ENCODE measurements at places on chromosomes 16 and 17.

DNA sequence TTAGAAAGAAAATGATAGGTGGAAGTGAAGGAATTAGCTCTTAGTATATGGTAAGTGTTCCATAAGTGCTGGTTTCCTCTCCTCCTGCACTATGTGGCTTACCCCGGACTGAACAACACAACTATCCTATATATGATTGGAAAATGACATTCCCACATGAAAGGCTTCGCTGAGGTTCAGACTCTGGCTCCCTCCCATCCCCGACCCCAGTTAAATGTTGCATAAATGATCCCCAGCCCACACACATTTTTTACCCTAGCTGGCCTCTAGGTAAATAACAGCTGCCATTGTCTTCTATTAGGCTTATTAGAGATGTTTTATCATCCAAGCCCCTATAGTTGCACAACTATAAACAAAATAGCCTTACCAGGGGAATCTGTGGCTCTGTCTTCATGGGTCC, 495.6 kb upstream of the CDH11 start:
- DNase-seq, result peak; percentile 13

GRCh38 chr17:72361892-72362291, 241.1 kb downstream of the SOX9 start:
- DNase-seq, result no peak

DNA sequence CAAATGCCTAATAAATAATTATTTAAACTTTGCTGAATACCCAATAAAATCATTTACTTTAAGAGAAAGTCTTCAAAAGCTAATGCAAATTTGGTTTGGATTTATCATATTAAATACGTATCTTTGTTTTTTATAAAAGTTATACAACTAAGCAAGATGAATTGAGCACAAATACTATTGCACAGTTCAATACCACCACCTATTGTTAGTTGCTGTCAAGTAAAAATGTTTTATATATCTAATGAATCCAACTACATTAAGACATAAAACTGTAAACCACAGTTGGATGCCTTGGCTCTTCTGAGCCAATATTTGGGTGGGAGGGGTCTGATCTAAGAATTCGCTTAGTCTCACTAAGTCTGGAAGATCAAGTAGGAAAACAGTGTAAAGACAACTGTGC, 7.7 kb downstream of the FBXL20 start:
- DNase-seq, result peak; percentile 15

DNA sequence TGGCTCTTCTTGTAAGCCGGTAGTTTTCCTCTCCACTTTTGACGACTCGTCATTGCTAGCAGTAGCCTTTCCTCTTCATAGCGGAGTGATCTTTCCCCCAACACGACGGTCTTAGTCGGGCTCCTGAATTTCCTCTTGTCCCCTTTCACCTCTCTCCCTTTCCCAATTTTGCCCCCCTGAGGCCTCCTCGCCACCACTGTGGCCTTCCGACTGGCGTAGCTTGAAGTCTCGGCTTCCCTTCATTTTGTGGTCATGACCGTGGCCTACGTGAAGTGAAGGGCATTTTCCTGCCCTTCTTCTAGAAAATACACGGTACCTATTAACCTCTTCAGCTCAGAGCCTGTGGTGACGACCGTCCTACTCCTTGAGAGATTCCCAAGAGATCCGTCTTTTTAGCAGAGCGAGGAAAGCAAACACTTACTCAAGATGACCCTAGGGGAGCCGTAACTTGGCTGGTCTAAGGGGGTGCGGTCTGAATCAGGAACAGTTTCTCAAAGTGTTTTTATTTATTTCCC, 787 bp downstream of the PRKAR1A start:
- DNase-seq, result peak; percentile 36

DNA sequence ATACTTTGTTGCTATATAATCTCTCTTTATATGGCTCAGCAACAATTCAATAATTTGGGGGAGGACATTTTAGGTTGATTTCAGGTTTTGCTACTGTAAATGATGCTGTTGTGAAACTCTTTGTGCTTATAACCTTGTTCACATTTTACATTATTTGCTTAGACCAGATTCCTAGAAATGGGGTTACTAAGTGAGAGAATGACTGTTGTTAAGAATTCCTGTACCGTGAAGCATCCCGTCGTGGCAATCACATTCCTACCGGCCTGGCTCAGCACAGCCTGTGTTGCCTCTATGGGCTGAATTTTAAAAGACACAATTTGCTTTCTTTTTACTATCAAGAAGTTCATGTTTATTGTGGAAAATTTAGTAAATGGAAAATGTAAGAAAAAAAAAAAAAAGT, 31.4 kb downstream of the B9D1 start:
- peak; percentile 70 for DNase-seq

DNA sequence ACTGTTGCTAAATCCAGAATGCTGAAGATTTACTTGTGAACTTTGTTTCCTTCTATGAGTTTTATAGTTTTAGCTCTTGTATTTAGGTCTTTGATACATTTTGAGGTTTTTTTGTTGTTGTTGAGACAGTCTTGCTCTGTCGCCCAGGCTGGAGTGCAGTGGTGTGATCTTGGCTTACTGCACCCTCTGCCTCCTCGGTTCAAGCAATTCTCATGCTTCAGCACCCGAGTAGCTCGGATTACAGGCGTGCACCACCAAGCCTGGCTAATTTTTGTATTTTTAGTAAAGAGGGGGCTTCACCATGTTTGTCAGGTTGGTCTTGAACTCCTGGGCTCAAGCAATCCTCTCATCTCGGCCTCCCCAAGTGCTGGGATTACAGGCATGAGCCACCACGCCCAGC, 14.4 kb downstream of the TENT4B start:
- DNase-seq, result no peak

DNA sequence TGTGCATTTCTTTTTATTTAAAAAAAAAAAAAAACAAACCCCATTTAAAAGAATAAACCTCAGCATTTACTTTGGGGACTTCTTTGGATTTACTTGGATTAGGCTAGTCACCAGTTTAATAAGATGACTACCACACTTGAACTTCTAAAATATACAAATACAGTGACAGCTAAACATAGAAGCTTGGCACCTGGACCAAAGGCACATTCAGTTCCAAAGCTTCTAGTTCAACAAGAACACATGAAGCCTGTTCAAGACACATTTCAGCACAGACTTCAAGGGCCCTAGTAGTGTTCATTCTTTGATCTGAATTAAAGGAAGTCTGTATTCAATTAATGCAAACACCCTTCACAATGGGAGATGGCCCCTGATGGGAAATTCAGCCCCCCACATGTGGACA, 11.6 kb upstream of the ROGDI start:
- DNase-seq, result no peak

DNA sequence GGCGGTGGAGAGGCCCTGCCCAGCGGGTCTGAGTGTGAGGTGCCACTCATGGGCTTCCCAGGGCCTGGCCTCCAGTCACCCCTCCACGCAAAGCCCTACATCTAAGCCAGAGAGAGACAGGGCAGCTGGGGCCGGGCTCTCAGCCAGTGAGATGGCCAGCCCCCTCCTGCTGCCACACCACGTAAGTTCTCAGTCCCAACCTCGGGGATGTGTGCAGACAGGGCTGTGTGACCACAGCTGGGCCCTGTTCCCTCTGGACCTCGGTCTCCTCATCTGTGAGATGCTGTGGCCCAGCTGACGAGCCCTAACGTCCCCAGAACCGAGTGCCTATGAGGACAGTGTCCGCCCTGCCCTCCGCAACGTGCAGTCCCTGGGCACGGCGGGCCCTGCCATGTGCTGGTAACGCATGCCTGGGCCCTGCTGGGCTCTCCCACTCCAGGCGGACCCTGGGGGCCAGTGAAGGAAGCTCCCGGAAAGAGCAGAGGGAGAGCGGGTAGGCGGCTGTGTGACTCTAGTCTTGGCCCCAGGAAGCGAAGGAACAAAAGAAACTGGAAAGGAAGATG, 11.2 kb downstream of the VASN start:
- no peak for DNase-seq
